ENCODE measurements at places on chromosomes 1 and 21.

DNA sequence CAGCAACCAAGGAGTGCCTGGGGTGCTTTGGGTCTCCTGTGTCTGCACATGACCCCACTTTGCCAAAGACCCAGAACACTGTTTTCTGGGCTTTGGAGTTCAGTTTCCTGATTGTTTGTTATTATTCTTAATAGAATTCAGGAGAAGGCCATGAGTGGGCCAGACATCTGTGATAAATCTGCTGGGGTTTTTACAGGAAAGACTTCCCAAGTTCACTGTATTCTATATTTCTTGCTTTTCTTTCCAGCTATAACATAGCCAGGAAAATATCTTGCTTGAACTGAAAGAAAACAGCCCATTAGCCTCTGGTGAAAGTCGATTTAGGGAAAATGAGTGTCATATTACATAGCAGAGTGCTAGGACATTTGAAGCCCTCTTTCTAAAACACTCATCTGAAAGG lies 345.1 kb upstream of the USP24 start:
- DNase-seq, result no peak

GRCh38 chr1:246265481-246265880 lies 241.6 kb downstream of the SMYD3 start:
- DNase-seq, result no peak

DNA sequence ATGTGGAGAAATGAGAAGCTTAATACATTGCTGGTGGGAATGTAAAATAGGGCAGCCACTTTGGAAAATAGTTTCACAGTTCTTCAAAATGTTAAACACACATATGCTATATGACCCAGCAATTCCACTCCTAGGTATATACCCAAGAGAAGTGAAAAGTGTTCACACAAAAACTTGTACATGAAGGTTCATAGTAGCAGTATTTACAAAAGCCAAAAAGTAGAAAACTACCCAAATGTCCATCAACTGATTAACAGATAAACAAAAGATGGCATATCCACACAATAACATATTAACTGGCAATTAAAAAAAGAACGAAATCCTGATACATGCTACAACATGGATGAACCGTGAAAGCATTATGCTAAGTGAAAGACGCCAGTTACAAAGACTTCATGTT lies 33.7 kb downstream of the ARHGEF11 start:
- DNase-seq, result no peak

- no peak for DNase-seq
Measured at GRCh38 chr1:107777664-107778047, 187.3 kb downstream of the VAV3 start.

DNA sequence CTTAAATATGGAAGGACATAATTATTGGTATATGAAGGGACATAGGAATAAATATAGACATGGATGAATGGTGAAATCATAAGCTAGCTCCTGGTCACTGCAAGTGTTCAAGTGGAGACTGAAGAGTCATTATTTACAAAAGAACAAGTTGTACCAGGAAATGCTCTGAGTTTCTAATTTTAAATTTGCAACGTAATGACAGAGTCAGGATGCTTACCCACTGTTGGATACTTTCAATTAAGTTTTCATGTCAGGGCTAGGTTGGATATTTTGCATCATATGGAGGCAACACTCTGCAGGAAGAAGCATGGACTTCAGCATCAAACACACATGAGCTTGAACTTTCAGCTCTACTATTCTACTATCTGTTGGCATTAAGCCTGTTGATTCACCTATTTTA lies 499.6 kb upstream of the C1orf87 start:
- no peak for DNase-seq

DNA sequence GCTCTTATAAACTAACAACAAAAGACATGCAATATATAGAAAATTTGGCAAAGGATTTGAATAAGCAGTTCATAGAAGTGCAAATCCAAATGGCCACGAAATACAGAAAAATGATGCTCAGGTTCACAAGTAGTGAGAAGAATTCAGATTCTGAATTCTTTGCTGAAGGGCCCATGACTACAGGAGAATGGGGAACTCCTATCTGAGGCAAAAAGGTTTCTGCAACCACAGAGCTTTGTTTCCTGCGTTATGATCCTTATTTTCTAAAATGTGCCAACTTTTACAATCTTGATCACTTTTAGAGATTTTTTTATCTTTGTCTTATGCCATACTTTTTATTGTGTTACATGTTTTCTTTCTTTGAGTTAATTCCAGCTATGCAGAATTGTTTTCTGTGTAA lies 91.3 kb downstream of the ITSN1 start:
- DNase-seq, result no peak

DNA sequence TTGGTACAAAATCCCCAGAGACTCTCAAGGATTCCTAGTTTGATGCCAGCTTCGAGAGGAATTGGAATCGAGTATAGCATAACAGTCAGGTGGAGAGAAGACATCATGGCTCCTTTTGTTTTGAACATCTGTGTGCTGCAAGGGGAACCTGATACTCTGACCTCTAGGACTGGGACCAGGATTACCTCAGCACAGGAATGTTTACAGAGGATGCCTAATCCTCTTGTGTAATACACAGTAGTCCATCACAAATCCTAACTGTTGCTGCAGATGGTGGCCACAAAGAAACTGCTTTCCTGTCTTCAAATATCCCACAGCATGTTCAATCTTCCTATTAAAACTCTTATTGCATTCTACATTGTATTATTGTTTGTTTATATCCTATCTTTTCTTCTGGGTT lies 111.8 kb upstream of the PRMT6 start:
- DNase-seq, result no peak

DNA sequence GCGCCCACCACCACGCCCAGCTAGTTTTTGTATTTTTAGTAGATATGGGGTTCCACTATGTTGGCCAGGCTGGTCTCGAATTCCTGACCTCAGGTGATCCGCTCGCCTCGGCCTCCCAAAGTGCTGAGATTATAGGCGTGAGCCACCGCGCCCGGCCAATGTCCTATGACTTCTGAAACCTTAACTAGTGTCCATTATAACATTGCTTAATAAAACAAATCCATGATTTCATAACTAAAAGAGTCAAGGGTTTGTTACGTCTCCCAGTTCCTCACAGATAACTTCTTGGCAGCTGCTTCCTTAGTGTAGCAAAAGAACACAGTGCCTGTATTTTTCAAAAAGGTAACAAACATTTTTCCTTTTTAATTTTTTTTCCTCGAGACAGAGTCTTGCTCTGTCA lies 53.6 kb downstream of the FBXO42 start:
- no peak for DNase-seq
